ENCODE measurements at places on chromosomes 12 and 14.
A peak's percentile ranks its signal among the peaks of the same experiment; 100 is the strongest.

DNA sequence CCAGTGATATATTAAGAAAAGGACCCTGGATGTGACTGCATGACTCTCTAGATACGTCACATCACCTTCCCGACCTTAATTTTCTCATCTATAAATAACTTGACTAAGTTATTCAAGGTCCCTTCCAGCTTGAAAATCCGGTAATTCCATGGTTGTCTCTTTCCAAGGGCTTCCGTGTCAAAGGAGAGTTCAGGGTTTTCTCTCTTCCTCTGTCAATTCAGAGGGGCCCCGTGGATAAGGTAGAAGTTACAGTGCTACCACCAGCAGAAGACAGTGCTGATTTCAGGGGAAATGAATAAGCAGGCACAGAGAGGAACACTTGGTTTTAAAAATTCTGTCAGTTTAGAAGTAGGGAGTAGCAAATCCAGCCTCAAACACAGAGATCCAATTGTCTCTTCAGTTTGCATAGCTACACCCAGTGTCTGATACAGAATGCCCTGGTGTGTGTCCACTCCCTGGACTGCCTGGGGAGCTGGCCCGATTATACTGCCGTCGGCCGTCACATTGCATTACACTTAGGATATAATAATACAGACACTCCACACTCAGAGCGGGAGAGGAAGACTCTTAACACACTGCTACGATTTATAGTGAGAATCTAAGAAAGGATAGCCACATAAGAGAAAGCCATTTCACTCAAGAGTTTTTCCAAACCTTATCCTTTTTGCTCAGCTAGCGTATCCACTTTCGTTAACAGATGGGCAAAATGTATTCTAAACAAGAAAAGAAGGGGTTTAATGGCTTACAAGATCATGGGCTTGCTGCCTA, 54.7 kb upstream of the GTF2A1 start:
- DNase-seq = no peak

- DNase-seq = no peak
Measured at GRCh38 chr12:92142251-92142926, 3.3 kb downstream of the BTG1 start.

DNA sequence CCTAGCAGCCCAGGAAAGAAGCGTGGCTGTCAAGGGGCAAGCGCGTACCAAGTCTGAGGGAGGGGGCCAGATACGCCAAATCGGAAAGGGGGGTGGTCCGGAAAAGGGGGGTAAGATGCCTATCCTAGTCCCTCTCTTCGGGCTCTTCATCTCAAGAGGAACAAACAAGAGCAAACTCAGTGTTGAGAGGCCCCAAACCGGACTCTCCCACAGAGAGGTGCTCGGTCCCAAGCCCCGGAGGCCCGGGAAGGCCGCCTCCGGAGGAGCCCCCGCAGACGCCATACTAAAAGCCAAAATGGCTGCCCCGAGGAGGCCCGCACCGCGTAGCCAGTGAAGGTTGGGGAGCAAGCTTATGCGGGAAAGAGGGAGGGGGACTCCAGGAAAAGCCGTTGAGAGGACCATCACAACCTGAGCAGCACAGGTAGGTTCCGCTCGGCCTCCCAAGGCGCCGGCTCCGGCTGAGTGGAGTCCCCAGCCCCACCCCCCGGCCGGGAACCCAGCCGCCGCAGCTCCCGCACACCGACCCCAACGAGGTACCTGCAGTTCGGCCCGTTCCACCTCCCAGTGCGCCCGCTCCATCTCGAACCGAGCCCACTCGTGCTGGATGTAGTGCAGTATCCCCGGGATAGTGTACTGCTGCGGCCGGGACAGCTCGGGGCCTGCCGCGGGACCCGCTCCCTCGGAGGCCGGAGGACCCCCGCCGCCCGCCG, at the start of gene AP4S1:
Gene AP4S1 (plus strand): TSS at position 283 of the 710 bp plus-strand sequence. CDS start 40,548 bp downstream, outside the sequence.
- DNase-seq = no peak

DNA sequence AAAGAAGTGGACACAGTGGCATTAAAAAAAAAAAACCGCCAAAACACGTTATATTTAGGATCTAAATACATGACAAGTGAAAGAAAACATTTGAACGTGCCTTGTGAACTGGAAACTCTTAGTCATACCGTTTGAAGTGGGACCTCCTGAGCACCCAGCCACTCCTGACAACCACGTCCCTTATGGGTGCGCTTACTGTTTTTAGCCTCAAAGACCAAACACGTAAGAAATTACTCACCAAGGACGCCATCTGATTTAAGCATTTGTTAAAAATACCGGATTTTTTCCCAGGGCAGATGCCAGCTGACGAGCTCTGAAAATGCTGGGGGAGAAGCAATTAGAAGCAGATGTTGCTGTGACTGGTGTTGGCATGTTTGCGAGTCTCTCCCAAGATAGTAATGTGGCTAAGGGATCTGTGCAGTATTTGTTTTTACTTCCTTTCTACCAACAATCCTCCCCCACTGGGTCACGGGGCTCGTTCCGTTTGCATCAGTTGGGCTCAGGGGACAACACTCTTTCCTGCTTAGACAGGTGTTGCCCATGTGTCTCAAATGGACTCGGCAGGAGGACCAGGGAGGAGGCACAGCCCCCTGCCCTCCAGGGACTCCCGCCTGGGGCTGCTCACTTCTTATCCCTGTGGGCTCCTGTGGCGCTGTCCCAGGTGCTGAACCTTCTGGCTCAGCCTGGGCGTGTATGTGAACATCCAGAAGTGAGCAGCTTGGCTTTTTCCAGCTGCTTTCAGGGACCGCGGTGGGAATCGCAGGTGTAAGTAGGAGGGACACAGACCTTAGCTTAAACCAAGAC, 101.0 kb downstream of the BEGAIN start:
- DNase-seq = peak; percentile 55

GRCh38 chr14:30995689-30996088, 29.8 kb upstream of the AP4S1 start:
- DNase-seq = no peak

- no peak for DNase-seq
Measured at GRCh38 chr14:38964630-38965029, 138.4 kb downstream of the SEC23A start.

DNA sequence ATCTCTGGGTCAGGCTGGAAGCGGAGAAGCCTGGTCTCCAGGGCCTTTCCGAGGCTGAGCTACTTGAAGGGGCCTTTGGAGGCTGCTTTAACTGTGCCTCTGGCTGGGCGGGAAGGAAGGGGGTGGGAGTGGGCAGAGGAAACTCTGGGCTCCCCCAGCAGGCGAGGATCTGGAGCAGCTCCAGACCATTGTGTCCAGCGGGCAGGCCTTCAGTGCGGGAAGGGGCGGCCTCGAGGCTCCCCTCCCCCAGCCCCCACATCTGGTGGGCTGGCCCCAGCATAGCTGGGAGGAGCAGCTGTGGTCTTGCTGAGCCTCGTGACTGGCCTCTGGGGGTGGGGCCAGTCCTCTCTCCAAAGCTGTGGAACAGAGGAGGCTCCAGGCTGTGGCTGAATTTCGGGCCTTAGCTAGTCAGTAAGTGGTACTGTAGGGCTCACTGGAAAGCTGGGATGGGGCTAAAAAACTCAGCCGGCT, 3.4 kb downstream of the TAMALIN start:
- DNase-seq = no peak

- no peak for DNase-seq
Measured at GRCh38 chr14:39581474-39581873, 149.2 kb upstream of the FBXO33 start.

DNA sequence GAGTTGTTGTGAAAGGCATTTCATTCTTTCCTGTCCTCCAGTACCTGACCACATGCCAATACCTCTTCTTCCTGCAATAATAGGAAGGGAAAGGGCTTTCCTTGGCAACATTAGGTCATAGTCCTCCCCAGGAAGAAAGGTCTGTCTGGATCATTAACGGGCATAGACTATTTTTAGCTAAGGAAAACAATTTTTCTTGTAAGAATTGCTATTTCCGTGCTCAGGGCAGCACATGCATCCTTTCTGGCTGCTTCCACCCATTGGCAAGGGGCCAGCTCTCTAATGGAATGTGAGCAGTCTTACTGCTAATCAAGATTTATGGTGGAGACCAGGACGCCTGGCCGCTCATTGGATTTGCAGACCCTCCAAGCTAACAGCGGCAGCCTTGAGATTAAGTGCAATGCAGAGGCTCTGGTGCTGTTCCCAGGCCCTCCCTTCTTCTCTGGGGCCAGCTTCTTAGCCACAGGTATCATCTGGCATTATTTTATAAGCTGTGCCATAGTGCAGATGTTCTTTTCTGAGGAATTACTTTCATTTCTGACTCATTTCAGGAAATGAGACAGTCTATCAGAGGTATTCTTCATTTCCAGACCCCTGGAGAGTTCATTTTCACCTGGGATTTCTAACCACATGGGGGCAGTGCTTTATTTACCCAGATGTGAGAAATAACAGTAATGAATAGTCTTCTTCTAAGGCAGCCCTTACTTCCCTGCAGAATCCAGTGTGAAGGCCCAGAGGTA, 52.9 kb downstream of the ANO6 start:
- peak; percentile 13 for DNase-seq

GRCh38 chr12:62914443-62915203, 20.3 kb downstream of the PPM1H start:
- no peak for DNase-seq

DNA sequence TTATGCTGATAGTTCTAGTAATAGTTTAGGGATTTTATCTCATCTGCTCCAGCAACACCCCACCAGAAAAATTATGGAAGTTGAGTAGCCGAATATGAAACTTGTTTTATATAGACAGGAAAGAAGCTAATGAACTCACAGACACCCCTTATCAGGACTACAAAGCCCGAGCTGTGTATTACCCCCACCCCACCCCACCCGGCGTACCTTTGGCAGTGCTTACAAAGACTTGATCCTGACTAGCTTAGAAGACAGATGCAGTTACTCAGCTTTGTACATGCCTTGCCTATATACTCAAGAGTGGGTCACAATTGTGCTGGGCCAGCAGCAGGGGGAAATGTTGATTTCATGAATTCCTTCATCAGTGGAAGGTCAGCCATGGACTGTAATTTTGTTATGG, 22.4 kb downstream of the PROX2 start:
- DNase-seq = no peak

All from NCI-H2081 treated with DMSO at 0.1 percent for 48 hours (cell line).